ENCODE measurements at places on chromosomes 2 and 18. TPM values are rescaled to one million over a fixed set of nuclear protein-coding genes. Genes with fewer than 3 reads are reported as not detected.

Gene PRSS56
- total RNA-seq: not detected

Gene CABYR
- 9.8 TPM for total RNA-seq

Gene UCN
- 1.5 TPM for total RNA-seq

Gene RAB6D
- not detected for total RNA-seq

Gene KCNE4
- total RNA-seq: 22.3 TPM
